CD4-positive, alpha-beta T cell treated with Interleukin-21 for 1 hour (primary cell): ENCODE measurements at places on chromosomes 4 and X.

- DNase-seq, result no peak
Measured at GRCh38 chr4:24837336-24837735, 42.0 kb downstream of the SOD3 start.

DNA sequence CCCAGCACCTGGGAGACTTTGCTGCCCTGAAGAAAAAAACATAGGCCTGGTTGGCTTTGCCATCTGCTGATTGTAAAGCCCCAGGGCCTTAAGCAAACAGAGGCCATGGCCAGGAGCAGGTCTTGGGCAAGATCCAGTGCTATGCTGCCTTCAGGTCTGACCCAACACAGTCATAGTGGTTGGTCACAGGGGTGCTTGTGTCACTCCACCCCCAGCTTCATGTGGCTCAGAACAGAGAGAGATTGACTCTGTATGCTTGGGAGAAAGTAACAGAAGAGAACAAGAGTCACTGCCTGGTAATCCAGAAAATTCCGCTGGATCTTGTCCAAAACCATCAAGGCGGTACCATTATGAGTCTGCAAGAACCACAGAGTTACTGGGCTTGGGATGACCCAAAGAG, 24.4 kb upstream of the SMARCA5 start:
- no peak for DNase-seq

DNA sequence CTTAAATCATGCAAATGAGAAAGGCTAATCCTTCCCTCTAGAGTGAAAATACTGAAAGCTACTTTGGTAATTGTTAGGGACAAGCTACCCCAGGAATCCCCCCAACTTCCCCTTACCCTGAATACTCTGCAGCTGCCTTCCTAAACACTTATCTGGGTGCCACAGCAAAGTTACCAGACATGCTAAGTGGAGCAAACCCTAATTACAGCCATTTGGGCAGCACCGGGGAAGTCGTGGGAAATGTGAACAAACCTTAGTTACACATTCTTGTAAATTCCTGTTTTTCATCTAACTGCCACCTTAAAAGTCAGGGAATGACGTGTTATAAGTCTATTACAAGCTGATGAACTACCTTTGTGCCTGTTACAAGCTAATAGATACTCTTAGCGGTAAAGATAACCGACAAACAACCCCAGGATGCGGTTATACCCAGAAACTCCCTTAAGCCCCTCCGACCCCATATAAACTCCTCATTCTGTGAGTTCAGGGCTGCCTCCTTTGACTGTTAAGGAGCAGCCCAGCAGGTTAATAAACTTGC, 66.0 kb upstream of the PLAC8 start:
- DNase-seq, result no peak

GRCh38 chr4:24210332-24210902, 320.6 kb upstream of the PPARGC1A start:
- DNase-seq, result no peak

DNA sequence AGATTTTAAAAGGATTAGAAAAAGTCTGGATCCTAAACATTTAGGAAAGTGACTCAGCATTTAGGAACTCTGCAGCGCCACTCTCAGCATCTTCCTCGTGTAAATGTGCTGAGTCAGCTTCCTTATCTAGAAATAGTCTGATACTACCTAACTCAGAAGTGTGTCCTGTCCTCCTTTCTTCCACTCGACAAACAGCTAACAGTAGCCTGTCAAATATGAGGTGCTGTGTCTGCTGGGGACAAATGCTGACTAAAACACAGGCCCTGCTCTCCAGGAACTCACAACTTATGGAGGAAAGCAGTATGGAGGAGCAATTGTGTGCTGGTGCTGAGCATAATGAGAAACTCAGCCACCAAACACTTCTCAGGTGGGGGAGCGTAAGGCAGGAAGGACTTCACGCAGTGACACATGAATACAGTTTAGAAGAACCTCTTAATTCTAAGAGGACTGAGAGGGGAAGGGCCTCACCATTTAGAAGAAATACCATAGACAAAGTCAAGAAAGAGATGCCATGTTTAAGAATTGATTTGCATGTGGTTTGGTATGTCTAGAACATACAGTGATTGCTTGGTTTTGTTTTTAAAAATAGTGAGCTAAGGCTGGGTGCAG, 125.3 kb downstream of the SOWAHB start:
- DNase-seq, result no peak

DNA sequence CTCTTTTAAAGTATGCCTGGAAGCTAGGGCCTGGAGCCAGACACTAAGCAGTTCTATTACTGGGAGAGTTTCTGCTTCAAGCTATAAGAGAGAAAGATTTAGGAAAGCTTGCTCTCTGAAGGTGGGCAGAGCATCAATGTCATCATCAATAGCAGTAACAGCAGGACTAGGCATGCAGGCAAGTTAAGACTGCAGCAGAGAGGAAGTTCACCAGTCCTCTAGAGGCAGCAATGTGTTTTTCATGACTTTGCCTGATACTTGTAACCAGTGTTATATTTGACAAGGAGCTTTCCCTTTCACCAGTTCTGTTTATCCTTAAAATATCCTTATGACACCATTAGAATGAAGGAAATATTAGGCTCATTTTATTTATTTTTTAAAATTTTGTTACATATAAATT, 237.9 kb downstream of the KCTD8 start:
- no peak for DNase-seq

DNA sequence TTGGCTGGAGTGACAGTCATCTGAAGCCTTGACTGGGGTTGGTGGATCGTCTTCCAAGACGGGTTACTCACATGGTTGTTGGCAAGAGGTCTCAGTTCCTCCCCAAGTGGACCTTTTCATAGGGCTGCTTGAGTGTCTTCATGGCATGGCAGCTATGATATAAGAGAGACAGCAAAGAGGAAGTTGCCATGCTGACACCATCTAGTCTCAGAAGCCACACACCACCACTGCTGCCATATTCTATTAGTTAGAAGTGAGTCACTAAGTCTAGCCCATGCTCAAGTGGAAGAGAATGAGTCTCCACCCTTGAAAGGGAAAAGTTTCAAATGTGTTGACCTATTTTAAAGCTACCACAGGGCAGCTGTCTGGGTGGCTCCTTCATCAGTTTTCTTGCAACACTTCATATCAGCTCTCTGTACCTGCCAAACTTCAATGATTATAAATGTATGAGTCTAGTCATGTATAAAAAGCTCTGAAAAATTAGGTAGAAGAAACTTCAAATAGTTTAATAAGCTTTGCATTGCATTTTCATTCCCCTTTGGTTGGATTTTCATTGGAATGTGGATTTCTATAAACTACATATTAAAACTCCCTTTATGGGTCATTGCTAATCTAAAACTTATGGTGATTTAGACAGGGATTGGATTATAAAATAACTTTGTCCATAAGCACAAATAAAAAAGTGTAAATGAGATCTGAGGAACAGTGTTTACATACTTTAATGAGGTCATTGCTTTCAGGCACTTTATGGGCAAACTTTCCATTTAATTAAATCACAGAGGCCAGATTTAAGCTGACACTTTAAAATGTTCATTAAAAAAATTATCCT, 68.0 kb upstream of the ATXN3L start:
- DNase-seq, result no peak

DNA sequence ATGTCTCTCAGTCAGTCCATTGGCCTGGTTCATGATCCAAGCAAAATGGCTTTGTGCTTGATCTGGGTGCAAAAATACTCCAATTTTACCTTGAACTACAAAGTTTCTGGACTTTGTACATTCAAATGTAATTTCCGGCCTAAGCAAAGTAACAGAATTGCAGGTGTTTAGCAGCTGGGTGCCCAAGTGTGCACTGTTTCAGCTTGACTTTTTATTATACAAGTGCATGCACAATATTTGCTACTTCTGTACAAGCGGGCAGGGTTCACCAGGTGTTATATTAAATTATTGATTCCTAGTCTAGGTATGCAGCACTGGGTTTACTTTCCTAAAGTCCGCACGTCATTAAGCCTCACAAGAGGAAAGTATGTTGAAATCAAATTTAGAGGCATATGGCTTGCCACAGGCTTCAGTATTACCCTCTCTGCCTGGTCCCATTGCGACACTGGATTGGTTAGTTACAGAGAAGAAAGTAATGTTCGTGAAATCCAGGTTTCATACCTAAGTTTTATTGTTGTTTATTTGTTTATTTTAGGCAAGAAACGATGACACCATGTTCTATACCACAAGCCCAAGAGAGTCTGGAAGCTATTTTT, 376.9 kb upstream of the CTSO start:
- DNase-seq, result no peak

- DNase-seq, result no peak
Measured at GRCh38 chrX:11363069-11363594, 69.9 kb downstream of the AMELX start.

- DNase-seq, result no peak
Measured at GRCh38 chr4:112416464-112416863, 99.5 kb downstream of the NEUROG2 start.

- no peak for DNase-seq
Measured at GRCh38 chr4:147785129-147785528, 53.2 kb downstream of the ARHGAP10 start.

- DNase-seq, result no peak
Measured at GRCh38 chrX:257681-258289, 23.4 kb upstream of the PLCXD1 start.

DNA sequence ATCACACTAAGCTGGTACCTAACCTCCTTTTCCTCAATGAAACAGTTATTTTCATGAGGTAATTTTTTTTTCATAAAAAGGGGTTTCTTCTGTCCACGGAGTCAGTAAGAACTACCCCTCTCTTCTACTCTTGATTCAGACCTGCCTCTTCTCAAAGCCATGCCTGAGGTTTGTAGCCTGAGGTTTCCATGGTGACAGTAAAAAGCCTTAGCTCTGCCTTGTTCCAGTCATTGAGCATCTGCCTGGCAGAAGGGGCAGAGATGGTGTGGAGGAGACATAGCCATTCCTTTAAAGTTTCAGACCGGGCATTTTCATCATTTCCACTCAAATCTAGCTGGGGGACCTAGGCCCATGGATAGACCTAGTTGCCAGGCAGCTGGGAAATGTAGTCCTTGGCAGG, 135.5 kb downstream of the REPS2 start:
- no peak for DNase-seq

DNA sequence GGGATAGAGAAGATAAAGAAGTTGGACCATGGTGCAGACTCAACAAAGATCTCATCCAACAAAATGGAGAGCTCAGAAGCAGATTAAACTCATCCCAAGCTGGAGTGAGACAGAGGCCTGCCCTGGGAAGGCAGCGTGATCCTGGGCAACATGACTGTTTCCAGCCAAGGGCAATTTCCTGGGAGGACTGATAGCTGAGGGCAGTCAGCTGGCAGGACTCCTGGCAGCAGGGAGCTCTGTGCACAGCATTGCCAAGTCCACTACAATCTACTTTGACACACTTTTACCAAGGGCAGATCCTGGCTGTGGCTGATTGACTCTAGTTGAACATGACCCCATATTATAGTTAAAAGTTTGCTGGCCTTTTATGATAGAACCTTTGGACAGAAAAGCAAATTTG, 357.3 kb upstream of the RASGEF1B start:
- DNase-seq, result no peak
